CD4-positive, alpha-beta memory T cell (primary cell): ENCODE measurements at places on chromosomes 2 and 18. TPM values are rescaled to one million over a fixed set of nuclear protein-coding genes. Genes with fewer than 3 reads are reported as not detected.

Gene GKN1
- total RNA-seq: not detected

DNA sequence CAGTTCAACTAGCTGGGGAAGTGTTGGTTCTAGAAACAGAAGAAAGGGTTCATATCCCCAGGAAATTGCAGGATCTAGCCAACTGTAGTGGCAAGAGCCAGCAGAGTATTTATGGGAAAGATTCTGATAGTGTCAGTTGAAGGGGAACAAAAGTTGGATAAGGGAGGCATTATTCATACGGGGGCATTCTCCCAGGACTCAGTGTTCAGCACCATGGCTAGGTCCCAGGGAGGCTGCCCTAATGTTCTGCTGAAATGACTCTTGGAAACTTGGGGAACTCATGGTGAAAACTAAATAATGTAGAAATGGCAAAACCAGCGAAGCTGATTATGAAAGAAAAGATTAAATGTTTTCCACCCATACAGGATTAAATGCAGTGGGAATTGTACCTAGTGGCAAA, 543.7 kb downstream of the TRIB2 start:
- DNase-seq: no peak

Gene LBX2
- 0.30 TPM for total RNA-seq

GRCh38 chr2:177535958-177536504, 143.5 kb downstream of the AGPS start:
- no peak for DNase-seq

DNA sequence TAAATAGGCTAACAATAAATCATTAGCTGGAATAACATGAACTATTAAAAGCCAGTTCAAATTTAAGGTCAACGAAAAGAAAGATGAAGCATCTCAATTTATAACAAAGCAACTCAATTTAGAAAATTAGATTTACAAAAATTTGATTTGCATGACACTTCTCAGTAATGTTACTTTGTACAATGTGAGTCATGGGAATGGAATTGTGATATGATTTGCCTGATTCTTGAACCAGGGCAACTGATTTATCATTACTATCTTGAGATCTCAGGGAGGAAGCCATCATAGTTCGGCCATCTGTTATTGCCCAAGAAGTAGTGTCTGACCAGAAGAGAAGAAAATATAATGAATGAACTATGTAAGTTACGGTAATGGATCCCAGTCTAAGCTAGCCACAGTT, 193.1 kb downstream of the RIT2 start:
- DNase-seq: no peak

Gene GAD1
- total RNA-seq: not detected

GRCh38 chr18:71958605-71959004, 585.5 kb downstream of the CBLN2 start:
- DNase-seq: no peak

- DNase-seq: no peak
Observed at GRCh38 chr2:164840458-164840929, 1.1 kb downstream of the COBLL1 start.

DNA sequence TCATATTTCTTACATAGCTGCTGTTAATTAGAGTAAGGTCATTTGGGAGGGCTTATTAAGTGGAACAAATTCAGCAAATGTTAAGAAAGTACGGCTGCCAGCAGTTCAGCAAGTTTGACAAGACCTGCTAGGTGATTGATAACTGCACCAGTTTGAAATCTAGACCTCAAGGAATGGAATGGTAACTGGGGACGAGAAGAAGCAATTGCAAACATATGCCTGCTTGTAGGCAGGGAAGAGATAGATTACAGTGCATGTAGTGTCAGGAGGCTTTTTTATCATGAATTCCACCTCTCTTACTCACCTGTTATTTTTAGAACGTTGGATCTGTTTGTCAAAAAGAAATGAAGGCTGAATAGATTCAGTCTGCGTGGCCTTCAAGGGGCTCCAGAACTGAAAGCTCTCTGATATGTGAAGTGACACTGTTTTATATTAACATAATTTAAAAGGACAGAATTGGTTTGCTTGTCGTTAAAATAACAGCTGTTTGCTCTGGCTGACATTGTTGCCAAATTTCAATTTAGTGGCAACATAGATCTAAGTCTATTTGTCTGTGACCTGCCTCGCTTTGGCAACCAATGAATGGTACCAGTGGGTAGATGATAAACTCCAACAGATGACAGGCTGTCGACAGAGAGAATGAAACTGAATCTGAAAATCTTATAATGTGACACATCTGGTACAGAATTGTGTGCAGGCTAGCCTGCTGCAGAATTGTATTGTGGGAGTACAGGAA, 199.3 kb downstream of the ZNF407 start:
- DNase-seq: no peak

Gene EFHD1
- 1.5 TPM for total RNA-seq

Gene SMAD7
- total RNA-seq: 31.2 TPM

DNA sequence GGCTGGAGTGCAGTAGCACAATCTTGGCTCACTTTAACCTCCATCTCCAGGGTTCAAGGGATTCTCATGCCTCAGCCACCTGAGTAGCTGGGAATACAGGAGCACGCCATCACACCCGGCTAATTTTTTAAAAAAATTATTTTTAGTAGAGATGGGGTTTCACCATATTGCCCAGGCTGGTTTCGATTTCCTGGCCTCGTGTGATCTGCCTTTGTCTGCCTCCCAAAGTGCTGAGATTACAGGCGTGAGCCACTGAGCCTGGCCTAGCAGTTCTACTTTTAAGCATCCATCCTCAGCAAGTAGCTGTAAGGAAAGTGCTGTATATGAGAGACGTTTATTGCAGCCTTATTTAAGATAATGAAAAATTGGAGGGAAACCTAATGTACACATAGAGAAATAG, 79.7 kb downstream of the ZDBF2 start:
- no peak for DNase-seq
